ENCODE measurements at places on chromosomes 1 and 21.
A peak's percentile ranks its signal among the peaks of the same experiment; 100 is the strongest.

DNA sequence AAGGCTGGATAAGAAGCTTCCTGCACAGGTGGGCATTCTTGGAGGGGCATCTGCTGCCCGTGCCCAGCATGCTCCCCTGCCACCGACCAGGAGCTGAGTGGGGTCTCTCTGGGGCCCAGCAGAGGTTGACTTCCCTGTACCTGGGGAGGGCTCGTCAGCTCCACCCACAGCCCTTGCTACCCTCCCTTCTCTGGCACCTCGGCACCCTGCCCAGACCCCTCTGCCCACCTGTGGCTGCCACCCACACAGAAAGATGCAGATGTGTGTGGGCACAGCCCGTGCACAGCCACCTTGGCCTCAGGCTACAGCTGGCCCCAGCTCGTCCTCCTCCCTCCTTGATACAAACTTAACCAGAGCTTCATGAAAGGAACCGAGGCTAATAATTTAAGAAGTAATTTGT, 241.2 kb upstream of the VAMP3 start:
- DNase-seq: no peak

GRCh38 chr21:40173816-40174215, 306.6 kb downstream of the PCP4 start:
- peak; percentile 13 for DNase-seq

GRCh38 chr1:195243492-195243891, 1364.7 kb downstream of the KCNT2 start:
- no peak for DNase-seq

- no peak for DNase-seq
These were observed 124.3 kb downstream of the LACTBL1 start for GRCh38 chr1:22848405-22848804.

DNA sequence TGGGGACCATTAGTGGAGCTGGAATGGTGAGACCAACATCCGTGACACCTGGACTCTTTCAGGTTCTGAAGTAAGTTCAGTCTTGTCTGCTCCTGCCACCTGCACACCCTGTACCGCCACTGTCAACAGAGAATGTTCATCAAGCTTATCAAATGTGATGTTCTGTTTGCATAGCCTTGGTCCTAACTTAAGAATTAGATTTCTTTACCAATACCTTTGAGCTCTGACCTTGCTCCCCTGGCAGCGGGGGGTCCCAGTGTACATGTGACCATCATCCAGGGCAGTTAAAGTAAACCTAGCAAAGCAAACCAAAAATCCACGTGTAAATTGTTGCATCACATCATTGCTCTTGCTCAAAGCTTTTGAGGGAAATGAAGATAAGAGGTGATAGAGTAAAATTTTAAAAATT, 14.5 kb downstream of the SLC25A33 start:
- DNase-seq: no peak

DNA sequence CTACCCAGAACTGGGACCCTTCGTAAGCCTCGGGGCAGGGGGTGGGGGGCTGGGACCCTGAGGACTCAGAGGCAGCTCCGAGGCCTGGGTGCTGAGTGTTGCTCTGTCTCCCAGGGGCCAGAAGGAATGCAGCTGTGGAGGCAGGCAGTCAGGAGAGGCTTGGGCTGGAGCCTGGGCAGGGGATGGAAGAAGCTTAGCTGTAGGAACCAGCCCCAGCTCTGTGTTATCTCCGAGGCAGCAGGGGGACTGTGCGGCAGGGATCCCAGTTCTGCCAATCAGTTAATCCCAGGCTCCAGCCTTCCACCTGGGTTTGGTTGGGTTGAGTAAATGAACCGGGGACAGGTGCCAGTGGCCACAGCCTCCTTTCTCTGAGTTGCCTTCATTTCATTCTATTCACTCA, 8.2 kb upstream of the GRIK3 start:
- no peak for DNase-seq

- DNase-seq: no peak
These were observed 4.5 kb upstream of the FABP3 start for GRCh38 chr1:31377364-31377863.

GRCh38 chr1:61807606-61808140, 65.4 kb downstream of the PATJ start:
- DNase-seq: no peak

GRCh38 chr1:244349103-244349531, 102.6 kb downstream of the ADSS2 start:
- DNase-seq: peak; percentile 92

- DNase-seq: peak; percentile 68
These were observed 5.9 kb upstream of the VPS45 start for GRCh38 chr1:150061632-150062101.

DNA sequence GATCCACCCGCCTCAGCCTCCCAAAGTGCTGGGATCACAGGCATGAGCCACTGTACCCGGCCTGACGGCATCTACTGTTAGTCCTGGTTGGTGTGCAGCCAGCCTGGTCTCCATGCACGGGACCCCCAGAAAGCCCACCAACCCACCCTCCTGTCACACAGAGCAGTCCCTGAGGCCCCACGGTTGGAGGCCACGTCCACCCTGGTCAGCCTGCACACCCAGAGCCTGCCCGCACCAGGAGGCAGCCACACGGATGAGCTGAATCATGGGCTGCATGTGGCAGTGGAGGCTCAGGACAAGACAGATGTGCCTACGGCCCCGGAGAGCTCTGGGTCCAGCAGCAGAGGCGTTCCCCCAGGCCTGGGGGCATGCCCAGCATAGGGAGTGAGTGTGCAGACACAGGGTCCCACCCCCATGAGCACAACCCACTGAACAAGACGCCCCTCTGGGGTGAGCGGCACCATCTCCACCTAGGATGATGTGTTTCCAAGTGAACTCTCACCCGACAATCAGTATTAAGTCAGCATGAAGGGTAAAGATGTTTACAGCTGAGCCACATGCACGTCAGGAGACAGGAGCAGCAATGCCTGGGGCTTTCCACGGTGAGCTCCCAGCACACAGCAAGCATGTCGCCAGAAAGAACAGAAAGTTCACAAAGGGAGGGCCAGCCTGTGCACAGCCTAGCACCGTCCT, 102.1 kb downstream of the WDR4 start:
- DNase-seq: no peak

All from suppressor macrophage treated with lipopolysaccharide for 1 hour (primary cell).